CD4-positive, alpha-beta T cell treated with Interleukin-6 at 100 ng/mL for 8 hours (primary cell): ENCODE measurements at places on chromosomes 6 and 20.

DNA sequence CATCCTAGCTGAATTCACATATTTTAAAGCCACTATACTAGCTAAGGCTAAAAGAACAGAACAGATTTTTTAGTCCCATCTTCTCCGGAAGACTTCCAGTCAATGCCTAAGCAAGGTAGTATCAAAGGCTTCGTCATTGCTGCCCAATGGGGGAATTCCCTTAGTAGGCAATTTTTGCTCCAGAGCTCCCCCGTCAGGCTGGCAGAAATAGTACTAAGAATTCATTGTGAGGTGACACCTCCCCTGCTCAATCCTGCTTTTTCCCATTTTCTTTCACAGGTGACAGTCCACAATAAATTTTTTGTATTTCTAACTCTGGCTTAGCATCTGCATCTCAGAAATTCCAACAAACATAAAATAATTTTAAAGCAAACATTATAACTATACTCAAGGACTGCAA, 52.8 kb upstream of the SRSF6 start:
- DNase-seq: no peak

DNA sequence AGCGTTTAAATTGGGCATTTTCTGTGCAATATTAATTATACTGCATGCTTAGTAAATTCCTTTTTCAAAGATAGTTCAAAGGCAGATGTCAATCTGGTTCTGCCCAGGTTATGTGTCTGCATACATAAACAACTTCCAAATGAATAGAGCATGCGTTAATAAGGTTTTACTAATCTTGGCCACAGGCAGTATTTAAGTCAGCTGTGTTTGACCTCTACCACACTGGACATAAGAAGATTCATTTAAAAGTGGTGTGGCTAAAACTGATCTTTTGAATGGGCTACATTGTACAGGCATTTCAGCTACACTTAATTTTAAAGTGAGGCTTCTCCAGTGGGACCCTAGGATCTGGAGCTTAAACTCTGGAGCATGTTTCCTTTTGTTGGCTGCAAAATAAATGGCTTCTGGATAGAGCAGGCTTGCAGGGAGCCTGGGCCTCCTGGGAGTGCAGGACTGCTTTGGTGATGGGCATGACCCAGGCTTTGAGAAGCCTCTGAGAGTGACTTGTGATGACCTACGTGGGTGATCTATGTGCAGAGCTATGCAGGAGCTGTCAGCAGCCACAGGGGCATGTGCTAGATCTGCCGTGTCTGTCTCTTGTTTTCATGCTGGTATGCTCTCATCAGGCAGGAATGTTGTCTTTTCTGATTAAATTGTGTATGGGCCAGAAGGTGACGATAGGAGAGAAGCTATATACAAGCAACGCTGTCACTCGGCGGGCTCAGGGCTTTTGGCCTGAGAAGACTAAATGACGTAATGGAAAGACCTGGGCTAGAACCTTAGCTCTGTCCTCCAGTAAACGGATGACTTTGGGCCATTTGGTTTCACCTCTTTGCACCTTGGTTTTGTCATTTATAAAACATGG, 331.2 kb downstream of the QKI start:
- DNase-seq: no peak

- peak; percentile 1 for DNase-seq
Observed at GRCh38 chr20:52031563-52032303, 159.8 kb downstream of the ZFP64 start.

- no peak for DNase-seq
Observed at GRCh38 chr6:7921632-7922092, 11.1 kb upstream of the TXNDC5 start.

DNA sequence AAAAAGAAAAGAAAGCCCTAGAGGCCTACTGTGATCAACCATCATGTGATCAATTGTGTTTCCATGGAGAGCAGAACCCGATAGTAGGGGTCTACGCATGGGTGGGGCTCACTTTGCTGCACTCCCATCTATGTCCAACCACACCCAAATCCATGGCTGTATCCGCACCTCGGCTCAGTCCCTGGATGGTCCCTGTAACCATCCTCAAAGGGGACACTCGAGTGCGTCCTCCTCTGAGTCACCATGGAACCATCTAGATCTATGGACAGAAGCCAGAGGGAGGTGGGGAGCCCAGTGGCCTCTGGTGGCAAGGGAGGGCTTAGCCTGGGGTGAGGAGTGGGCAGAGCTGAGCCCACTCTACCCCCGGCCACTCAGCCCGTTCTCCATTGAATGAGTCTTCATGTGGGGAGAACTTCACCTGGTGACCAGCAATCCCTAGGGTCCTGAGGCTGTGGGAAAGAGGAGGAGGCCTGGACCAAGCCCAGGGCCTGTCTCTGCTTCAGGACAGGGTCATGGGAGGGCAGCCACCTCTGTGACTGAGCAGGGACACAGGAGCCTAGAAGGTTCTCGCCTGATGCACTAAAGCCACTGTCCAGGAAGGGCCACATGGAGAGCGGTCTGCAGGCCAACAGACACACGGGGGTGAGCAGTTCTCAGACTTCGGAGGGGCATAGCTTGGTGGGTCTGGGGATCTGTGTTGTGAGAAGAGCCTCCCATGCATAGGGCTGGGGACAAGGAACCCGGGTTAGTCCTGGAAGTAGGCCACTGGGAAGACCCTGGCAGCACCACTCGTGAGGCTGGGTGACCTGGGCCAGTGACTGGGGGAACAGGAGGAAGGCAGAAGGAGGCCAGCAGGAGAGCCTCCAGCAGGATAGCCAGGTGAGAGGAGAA, 19.3 kb downstream of the RAET1L start:
- no peak for DNase-seq

- no peak for DNase-seq
Observed at GRCh38 chr6:21033575-21034026, 499.3 kb downstream of the CDKAL1 start.

- no peak for DNase-seq
Observed at GRCh38 chr6:147566244-147566898, 57.9 kb downstream of the SAMD5 start.

DNA sequence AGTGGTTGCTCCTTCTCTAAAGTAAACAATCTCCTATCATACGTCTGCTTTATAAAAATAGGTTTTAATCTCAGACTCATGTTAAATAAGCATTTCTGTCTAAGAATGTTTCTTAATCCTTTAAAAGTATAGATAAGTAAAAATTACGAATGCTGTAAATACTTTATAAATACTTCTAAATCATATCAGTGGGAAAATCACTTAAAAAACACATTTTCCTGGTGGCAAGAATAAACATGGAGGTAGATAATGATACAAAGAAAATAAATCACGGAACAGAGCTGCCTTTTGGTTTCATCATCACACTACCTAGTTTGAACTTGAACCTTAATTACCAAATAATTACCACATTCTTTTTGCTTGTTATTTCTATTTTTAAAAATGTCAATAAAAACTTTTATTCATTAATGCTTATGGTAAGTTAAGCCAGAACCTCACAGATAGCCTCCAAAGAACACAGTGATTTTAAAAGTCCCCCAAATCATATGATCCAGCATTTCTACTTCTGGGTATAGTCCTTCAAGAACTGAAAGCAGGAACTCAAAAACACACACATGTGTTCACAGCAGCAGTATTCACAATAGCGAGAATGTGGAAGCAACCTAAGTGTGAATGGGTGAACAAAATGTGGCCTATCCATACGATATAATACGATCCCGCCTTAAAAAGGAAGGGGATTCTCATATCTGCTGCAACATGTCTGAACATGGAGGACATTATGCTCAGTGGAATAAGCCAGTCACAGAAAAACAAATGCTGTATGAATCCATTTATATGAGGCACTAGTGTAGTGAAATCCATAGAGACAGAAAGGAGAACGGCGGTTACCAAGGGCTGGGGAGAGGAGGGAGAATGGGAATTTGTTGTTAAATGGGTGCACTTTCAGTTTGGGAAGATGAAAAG, 72.4 kb downstream of the SLC22A23 start:
- no peak for DNase-seq

GRCh38 chr6:108588586-108588985, 27.9 kb downstream of the FOXO3 start:
- DNase-seq: no peak

DNA sequence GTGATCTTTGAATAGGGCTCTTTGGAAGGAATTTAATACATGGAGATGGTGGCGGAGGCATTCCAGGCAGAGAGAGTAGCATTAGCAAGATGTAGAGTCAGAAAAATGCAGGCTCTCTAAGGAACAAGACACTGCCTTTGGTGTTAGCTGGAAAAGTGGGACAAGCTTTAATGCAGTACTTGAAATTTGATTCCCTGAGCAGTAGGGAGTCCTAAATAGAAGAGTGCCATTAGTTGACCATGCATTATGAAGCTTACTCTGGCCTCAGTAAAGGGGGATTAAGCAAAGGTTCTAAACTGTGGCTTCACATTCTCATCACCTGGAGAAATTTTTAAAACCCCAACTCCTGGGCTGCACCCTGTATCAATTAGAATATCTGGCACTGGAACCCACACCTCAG, 494.8 kb upstream of the SOX4 start:
- no peak for DNase-seq

DNA sequence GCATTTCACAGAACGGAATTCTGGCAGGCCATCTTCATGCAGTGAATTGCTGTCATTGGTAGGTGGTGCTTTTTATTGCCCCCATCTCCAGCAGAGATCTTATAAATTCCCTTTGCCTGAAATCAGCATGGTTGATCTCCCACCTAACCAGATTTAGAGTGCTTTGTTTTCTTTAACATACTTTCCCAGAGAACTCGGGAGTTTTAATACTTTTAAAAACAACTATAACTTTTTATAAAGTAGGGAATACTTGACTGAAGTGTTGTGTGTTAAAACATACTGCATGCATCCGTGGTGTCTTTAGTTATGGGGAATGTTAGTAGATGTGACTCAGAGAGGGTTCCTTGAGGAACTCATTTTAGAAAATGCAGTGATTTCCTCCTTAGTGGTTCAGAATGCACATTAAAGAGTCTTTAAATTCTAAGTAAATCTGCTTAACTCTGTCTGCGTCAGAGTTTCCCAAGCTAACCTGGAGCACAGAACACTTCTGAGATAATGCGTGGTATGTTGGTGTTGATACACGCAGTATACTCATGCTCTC, 54.9 kb downstream of the AKAP12 start:
- no peak for DNase-seq

- no peak for DNase-seq
Observed at GRCh38 chr20:57884956-57885355, 175.1 kb upstream of the PMEPA1 start.

- no peak for DNase-seq
Observed at GRCh38 chr20:37385659-37386504, 39.9 kb downstream of the SRC start.

DNA sequence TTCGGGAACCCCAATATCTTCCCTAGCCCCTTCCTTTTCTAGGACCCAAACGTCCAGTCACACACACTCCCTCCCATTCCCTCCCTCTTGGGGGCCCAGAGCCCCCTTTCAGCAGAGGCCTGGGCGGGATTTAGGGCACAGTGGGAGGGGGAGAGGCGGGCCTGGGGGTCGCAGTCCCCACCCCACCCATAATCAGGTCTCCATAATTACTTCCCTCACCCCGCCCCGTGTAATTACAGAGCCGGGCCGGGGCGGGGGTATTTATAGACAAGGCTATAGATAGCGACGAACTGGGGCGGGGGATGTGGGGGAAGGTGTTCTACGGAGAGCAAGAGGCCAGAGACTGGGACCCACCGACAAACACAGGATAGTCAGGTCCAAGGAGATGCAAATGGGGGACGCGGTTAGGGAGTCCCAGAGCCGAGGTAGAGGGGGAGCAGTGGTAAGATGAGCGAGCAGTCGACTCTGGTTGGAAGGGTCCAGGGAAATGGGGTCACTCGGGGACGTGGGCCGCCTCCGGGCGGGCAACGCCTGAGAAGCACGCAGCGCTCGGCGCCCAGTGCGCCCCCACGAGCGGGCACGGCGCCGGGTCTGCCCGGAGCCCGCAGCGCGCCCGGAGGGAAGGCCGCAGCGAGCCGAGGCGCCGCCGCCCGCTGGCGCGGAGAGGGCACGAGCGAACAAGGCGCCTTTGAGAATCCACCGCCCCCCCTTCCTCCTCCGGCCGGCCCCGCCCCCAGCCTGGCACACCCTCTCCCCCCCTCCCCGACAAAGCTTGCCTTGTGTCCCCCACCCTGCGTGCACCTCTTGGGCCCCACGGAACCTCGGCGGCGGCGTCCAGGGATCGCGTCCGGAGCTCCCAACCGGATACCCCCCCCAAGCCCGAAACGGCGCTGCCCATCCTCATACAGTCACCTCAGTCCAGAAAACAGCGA, 670 bp upstream of the COL11A2 start:
- no peak for DNase-seq

DNA sequence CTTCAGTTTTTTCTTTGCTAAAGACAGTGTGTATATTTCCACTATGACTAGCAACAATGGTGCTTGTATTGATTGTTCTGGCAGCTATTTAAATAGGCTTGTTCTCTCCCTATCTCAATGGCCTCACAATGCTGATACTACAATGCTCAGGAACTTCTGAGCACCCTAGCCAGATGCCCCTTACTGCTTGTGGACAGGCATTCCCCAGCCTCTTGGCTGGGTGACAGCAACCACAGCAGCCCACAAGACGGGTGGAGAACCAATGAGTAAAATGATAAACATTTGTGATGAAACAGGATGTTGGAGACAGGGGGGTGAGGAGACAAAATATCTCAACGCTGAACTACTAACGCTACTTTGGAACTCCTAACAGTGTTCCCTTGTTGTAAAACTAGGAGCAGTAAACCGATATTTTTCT, 42.3 kb downstream of the HIVEP2 start:
- peak; percentile 82 for DNase-seq

DNA sequence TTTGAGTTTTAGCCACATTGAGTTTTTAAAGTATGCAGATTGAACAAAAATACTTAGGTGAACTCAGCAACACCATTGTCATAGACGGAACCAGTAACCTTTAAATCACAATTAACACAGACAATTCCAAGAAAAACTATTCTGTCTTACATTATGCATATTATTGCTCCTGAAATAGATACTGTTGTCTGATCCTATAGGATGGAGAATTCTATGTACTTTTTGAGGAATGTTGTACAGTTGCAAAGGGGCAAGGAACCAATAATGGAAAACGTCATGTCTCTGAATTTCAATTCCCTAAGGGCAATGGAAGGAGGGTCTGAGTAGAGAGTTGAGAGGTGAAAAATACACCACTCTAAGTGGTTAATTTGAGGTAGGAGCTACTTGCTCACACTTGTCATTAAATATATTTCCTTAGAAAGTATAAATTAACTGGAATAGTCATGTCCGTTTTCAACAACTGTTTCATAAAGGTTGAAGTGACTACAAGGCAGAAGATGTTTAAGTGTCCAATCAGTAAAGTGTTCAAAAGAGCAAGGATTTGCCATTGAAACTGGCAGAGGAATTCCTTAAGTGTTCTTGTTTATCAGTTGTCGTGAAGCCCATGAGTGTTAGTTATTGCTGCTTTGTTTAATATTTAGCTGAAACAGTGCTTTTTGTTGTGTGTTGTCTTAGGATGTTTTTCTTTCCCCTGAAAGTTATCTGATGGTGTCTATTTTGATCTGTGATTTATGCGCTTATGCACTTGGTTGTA, 1.3 kb downstream of the NKAIN2 start:
- DNase-seq: no peak
